ENCODE measurements at places on chromosomes 3 and 15.

GRCh38 chr15:77015646-77016320, 20.9 kb downstream of the PSTPIP1 start:
- DNase-seq: no peak

DNA sequence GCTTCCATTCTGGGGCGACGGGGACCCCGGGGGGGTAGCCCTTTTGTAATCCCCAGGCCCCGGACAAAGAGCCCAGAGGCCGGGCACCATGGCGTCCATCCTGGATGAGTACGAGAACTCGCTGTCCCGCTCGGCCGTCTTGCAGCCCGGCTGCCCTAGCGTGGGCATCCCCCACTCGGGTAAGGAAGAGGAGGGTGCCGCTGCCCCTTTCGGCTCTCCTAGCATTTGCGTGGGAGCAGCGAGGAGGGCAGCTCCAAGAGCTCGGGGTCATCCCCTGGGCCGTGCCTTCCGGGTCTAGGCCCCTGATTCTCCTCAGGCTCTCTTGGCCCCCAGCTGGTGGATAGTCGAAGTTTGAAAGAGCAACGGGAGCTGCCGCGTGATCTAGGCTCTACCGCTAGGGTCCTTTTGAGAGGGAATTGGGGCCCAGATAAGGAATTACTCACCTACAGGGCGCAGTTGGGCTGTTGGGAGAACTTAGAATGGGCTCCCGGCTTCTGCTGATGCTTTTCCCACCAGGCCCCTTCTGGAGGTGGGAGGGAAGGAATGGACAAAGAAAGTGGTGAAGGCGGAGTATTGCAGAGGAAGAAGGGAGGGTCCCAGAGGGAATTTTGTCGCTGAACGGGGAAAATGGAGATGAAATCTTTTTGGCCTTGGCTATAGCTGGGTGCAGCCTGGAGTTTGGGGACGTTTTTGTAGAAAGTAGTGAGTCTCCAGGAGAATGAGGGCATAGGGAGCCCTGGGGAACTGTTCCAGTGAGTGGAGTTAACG, 615 bp downstream of the VPS18 start:
- DNase-seq: peak; percentile 78

DNA sequence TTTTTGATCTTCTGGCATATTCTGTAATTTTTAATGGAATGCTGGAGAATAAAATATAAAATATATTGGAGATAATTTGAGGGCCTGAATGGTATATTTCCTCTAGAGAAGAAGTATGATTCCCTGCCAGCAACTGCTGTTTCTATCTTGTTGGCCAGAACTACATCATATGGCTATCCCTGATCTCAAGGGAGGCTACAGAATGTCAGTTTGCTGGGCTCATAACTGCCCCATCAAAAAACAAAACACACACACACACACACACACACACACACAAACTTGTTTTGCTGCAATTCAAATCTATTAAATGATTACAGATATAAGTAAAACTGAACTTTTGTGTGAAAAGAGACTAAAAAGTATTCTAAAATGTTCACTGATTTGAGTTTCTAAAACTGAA, 51.0 kb downstream of the RASA2 start:
- no peak for DNase-seq

DNA sequence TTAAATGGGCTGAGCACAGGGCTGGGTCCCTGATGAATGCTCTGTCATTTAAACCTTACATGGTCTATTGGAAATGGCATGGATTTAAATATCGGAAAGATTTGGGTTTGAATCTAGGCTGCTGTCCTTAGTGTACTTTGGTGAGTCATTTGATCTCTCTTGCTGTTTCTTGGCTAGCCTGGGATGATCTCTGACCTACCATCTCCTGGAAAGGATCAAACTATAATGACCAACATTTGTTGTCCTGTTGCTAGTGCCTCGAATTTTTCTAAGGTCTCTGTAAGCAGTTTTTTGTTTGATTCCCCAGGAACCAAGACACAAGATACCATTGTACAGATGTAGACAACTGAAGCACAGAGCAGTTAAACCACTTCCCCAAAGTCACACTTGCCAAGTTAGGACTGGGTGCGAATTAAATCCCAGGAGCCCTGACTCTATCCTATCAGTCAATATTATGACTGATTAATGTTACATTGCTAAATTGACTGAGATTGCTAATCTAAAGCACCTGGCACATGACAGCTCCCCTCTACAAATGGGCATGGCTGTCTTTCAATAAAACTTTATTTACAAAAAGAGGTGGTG, 244.9 kb upstream of the MCTP2 start:
- no peak for DNase-seq

GRCh38 chr3:11247362-11247761, 24.8 kb upstream of the ATG7 start:
- no peak for DNase-seq

DNA sequence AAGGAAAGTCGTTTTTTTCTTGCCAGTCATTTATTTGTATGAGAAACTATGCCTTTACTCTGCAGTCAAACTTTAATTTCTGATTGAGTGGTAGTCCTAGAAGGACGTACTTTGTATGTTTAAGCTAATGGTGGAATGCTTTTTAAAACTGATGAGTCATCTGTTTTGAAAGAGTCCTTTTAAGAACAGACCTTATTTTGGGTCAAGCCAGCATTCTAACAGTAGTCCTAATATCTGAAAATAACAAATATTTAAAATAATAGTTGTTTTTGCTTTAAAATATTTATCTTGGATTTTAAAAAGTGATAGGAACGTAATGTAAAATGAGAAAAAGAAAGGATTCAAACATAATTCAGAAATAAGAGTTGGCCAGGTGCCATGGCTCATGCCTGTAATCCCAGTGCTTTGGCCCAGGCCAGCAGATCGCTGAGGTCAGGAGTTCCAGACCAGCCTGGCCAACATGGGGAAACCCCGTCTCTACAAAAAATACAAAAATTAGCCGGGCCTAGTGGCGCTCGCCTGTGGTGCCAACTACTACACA, 1.3 kb upstream of the LRRC58 start:
- DNase-seq: no peak

- no peak for DNase-seq
These were observed 3.4 kb downstream of the LINGO1 start for GRCh38 chr15:77629070-77630030.

DNA sequence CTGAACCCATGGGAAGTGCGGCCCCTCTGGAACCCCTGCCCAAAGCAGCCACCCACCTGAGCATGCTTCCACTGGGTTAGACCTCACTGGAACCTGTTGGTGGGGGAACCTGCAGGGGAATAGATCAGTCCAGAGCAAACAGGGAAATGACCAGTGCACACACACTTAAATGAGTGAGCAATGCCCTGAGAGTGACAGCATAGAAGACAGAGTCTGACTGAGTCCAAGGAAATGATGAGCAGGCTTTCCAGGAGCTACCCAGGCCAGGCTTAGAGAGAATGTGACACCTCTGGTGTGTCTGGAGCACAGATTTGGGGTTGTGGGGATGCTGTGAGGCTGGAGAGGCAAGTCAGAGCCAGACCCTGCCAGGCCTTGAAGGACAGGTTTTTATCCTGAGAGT, 28.5 kb downstream of the PLA1A start:
- no peak for DNase-seq

GRCh38 chr3:196699749-196700148, 12.3 kb downstream of the CEP19 start:
- no peak for DNase-seq

DNA sequence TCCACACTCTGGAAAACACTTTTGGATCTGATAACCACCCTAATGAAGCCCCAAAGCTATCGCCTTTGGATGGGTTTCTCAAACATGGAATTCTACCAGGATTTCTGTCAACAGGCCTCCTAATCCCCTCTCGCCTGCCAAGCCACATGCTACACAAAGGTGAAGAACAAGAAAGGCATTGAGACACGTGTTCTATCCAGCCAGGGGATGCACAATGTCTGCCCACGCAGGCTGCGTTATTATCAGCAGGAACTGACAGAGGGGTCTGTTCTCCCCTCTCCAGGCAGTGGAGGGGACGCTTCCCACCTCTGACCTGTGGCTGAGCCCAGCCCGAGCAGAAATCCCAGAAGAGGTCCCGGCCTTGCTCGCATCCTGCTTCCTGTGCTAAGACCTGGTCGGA, 45.4 kb upstream of the THBS1 start:
- DNase-seq: no peak

DNA sequence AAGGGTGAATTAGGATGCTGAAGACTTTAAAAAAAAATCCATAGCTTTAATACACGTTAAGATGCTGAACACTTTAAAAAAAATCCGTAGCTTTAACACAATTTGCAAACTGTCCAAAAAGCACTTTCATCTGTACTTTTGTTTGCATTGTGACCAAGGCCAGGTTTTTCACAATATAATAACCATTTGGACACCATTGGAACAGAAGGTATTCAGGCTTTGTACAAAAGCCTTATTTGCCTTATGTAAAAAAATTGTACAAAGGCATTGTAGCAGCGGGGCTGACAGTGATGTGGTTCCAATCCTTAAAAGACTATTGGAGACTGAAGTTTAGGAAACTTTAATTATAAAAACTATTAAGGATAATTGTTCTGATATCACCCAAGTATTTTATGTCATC, 15.2 kb upstream of the ICE2 start:
- DNase-seq: no peak

GRCh38 chr15:92524161-92524560, 130.5 kb downstream of the ST8SIA2 start:
- DNase-seq: no peak
